Muscle of arm (tissue), 14 donors: ENCODE measurements at places on chromosomes 1 and 21. TPM values are rescaled to one million over a fixed set of nuclear protein-coding genes. Genes with fewer than 3 reads are reported as not detected.

DNA sequence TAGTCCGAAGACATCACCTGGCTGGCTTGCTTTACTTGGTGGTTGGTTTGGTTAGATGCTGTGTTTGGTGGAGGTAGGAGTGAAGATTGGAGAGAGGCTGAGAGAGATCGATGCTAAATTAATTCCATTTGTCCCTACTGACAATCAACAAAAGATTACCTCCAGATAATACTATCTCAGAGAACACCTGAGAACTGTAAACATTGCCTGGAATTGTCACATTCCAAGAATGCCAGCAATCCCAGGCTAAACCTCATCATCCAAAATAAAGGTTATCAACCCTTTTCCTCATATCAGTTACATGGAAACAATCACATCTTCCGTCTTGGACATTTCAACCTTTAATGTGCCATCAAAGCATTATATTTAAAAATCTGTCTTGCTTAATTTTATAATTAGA, 141.0 kb downstream of the GRIK1 start:
- DNase-seq: no peak

DNA sequence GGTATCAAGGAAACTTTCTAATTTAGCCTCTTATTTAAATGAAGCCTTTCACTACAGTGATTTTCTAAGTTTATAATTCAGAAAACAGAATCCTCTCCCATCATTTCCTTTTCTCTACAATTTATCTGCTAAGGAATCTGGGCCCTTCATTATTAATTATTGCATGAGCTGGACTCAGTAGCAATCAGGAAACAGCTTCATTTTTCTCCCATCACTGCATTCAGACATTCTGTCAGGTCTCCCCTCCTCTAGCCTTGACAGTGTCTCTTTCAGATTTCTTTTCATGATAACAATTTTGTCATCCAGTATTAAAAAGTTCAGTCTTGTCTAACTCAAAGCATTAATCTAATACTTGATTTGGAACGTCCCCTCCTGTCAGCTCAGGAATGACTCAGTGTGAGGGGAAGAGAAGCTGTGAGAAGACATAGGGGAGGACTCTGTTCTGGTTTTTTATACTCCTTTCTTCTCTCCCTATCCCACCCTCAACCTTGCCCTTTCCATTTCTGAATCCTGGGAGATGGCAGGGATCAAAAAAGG, 28.1 kb downstream of the SLC44A5 start:
- DNase-seq: no peak

- DNase-seq: no peak
These were observed 49.0 kb downstream of the LBR start for GRCh38 chr1:225378880-225379279.

- no peak for DNase-seq
These were observed 450.2 kb downstream of the LMO4 start for GRCh38 chr1:87778896-87779295.

PDE9A gene
- polyA plus RNA-seq: 7.3 TPM

GRCh38 chr1:17250601-17251000, 1.7 kb downstream of the PADI3 start:
- no peak for DNase-seq
